ENCODE measurements at places on chromosomes 1 and 21.

DNA sequence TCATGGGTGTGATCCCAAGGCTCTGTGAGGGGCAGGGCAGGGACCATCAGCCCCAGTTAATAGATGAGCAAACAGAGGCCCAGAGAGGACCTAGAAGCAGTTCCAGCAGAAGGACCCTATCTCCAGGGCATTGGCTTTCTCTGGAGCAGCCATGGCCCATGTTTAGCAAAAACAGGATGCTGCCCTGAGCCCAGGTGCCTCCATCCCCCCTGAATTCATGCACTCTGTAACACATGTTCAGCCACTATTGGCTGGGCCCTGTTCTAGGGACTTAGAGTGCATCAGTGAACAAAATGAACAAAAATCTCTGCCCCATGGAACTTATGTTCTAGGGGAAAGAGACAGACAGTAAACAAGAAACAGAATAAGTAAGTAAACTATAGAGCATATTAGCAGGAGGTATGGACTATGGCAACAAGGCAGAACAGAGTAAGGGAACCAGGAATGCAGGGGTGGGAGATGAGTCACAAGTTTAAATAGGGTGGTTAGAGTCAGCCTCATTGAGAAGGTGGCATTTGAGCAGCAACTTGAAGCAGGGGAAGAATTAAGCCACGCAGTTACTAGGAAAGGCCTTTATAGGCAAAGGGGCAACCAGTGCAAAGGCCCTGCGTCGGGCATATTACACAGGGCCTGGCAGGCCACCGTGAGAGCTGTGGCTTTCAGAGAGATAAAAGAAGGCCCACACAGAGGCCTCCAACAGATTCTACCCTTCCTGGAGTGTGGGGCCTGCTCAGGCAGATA is 185.9 kb upstream of the EDN2 start:
- no peak for DNase-seq

GRCh38 chr1:186750257-186750656 is 70.0 kb upstream of the PTGS2 start:
- DNase-seq, result no peak

DNA sequence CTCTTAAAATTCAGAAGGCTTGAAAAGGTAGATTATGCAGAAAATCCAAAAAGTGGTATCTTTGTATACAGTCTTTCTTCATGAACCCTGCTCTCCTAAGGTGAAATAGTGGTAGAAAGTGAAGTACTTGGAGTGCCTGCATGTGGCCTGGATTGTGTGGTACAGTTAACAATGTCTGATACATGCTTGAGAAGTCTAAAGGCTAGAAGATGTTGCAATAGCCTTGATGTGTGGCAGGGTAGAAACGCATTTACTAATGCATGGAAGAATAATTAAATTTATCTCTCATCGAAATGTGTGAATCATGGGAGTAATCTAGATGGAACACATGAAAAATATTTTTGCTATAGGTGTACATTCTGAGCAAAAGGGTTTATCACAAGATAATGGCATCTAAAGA is 1632.3 kb upstream of the B3GALT2 start:
- no peak for DNase-seq

DNA sequence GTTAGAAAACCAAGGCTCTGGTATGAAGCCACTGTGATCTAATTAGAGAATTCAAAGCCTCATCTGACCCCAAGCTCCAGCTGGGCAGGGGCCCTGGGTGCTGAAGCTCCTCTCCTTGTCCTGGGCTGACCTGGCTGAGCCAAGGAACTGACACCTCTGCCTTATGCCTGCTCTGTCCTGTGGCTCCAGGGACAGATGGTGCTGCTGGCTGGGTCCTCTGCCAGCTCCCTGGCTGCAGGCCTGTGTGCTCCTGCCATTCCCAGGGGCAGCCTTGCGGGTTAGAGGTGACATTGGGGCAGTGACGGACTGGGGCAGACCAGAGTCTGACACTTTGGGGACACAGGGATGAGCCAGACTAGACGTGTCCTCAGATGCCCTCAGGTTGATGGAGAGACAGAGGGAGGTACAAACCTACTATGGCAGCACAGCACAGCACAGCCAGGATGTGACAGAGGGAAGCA is 11.8 kb downstream of the ACOT11 start:
- no peak for DNase-seq

- DNase-seq, result no peak
Observed at GRCh38 chr21:36422279-36423098, 37.3 kb downstream of the CHAF1B start.

- no peak for DNase-seq
Observed at GRCh38 chr1:15192916-15193550, 39.5 kb downstream of the TMEM51 start.

DNA sequence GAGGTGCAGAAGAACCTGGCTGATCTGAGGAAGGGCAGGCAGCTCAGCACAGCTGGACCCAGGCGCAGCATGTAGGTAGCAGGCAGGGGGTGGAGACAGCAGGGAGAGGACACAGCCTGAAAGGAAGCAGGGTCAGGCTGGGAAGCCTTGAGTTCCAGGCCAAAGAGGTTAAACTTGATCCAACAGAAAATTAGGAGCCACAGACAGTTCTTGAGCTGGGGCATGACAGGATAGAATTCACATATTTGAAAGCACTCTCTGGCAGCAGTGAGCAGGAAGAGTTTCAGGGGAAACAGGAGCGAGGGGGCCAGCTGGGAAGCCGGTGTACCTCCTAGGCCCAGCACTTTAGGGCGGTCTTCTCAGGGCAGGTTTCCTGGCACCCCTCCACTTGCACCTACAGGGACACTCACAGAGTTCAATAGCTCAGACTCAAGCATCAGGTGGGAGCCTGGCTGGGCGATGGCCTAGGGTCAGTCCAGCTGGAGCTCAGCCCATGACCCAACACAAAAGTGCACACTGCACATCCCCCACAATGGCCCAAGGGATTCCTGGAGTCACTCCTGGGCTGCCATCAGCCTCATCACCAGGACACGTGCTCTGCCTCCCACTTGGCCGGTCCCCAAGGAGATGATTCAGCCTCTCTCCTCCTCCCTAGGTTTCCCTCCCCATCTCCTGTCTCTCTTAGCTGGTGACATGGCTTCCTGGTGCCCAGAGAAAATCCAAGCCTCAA is 22.7 kb downstream of the MATN1 start:
- DNase-seq, result no peak

DNA sequence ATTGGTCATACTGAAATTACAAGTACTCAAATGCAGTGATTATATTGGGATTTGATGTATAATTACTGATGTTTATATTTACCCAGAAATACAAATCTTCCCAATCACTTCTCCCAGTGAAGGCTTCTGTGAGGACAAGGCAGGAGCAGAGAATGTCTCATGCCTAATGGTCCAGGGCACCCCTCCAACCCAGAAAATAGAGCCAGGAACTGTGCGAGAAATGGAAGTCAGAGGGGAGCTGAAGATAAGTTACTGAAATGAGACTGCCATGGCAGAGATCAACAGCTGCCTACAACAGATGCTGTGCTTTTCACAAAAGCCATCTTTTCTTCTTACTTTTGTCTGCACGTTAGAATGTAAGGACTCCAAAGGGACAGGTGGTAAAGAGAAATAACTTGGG is 171.2 kb downstream of the TTLL7 start:
- no peak for DNase-seq

DNA sequence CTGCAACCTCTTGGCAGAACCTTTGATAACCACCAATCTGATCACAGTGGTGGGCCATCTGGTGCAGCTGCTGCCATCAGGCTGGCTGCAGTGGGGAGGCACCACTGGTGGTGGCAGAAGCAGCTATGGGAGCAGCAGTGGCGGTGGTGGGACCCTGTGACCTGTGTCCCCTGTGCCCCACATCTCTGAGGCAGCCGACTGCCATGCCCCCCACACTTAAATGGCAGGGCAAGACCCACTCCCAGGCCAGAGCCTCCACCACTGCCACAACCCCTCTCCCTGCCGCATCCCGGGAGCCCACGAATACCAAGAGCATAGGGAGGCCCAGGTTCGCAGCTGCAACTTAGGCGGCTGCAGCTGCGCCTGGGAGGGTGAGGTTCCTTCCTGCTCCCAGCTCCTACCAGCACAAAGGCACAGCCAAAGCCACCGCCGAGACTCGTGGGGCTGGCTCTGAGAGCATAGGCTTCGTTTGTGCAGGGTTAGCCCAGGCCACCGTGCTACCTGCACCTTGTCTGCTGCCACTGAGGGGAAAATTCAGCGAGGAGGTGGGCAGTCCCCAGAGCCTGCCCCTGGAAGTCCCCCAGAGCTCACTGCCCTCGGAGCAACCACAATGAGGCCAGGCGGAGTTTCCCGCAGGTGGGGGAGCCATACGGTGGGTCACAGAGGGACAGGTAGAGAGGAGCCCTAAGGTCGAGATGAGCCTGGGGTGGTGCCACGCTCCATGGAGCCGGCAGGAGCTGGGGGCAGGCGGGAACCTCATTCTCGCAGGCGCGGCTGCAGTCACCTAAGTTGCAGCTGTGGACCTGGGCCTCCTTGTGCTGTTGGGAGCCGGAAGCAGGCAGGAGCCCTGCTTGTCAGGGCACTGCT is 518.7 kb downstream of the RWDD3 start:
- DNase-seq, result no peak

DNA sequence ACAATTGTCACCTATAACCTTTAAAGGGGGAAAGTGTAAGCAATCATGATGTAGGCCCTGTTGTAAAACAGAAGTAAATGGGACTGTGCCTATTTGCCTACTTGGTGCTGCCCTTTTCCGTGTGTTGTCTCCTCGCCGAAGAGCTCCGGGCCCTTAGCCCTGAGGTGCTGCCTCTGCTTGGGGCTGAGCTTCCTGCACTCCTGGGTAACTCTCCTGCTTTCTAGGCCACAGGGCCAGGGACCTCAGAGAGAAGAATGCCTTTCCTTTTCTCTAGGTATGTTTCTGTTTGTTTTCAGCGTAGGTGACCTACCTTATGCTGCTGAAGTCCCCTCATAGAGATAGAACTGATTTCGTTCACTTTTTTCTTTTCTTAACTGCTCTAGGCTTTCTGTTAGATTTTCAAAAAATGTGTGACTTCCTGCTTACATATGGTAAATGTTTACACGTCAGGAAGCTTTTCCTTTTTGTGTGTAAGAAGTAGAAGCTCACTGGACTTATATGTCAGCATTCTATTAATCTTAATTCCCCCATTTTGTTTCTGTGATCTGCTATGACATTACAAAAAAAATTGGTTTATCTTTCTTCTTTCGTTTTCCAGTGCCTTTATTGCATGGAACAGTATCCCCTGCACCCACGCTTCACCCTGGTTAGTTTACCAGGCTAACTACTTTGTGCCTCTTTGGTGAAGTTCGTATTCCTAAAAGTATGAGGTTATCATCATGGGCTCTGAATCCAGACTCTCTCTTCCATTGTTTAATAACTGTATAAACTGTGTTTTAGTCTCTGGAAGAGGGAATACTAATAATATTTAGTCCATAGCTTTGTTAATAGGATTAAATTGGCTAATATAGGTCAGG is 61.7 kb downstream of the ITSN1 start:
- no peak for DNase-seq

DNA sequence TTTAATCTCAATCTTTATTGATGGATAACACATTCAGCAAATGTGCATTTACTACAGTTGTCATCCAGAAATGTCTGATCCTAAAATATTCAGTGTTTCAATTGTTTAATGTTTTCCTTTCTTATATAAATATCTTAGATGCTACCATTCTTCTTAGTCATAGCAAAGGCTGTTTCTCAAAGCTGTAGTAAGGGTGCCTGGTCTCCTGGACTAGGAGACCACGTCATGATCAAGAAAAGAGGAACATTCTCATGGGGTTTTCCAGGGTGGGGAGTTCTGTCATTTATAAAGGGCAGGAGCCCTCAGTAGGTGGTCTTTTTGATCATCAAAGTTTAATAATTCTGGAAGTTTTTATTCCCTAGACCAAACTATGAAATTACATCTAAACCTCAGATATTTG is 292.8 kb downstream of the HMCN1 start:
- no peak for DNase-seq

GRCh38 chr1:246597340-246597739 is 31.1 kb downstream of the CNST start:
- no peak for DNase-seq

GRCh38 chr1:42456754-42457089 is 379 bp downstream of the PPCS start:
- peak; percentile 44 for DNase-seq

- DNase-seq, result no peak
Observed at GRCh38 chr21:46153247-46154154, 1.9 kb downstream of the FTCD start.

- DNase-seq, result no peak
Observed at GRCh38 chr1:151990856-151991198, 2.8 kb downstream of the S100A10 start.

DNA sequence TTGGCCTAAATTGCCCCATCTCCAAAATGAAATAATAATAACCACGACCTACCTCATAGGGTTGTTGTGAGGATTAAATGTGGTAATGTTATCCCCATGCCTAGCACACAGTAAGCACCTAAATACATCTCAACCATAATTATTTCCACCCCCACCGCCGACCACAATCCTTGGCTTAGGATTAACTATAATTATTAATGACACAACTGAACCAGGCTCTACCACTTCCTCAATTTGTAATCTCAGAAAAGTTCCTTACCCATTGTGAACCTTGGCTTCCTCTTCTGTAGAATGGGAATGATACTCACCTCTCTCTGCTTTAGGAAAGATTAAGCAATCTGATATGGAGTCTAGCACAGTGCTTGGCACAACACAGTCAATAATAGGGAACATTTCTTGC is 44.3 kb upstream of the TACSTD2 start:
- DNase-seq, result no peak

- DNase-seq, result no peak
Observed at GRCh38 chr21:26761174-26761915, 83.9 kb downstream of the ADAMTS1 start.

DNA sequence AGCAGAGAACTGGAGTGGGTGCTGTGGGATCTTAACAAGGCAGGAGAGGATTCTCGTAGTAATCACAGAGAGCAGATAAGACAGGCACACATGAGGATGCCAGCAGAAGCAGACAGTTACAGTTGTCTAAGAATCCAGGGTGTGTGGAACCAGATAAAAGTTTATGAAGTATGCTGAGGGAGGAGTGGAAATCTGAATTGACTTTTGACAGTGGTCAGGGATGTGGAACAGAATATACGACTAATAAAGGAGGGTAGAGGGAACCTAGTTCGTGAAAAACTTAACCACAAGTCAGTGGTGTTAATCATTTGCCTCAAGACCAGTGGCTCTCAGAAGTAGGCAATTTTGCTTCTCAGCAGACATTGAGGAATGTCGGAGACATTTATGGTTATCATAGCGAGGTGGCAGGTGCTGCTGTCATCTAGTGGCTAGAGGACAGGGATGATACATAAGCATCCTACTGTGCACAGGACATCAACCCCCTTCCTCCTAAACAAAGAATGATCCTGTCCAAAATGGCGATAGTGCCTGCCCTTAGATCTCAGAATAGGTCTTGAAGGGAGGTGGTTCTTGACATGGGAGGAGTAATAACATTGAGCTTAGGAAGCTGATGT is 3.0 kb downstream of the LRRC8D start:
- no peak for DNase-seq
